ENCODE measurements at places on chromosomes 1 and 21.
A peak's percentile ranks its signal among the peaks of the same experiment; 100 is the strongest.

GRCh38 chr1:216064643-216065042, 358.6 kb downstream of the USH2A start:
- no peak for DNase-seq

- peak; percentile 15 for DNase-seq
These were observed 524.9 kb upstream of the CHRM3 start for GRCh38 chr1:238861342-238862066.

DNA sequence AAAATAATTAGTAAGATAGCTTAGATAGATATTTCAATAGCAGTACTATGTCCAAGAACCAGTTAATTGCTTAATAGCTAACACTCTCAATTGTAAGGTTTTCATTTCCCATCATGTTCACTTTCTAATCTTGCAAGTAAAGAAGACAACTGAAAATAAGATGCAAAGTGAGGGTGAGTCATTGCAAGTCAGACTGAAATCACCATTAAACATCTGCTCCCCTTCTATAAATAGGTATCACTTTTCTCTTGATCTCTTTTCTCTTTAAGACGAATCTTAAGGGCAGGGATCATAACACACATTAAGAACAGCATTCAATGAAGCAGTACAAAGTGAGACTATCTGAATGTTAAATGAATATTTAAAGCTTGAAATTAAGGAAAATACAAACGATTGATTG, 40.4 kb downstream of the UBR4 start:
- DNase-seq, result no peak

DNA sequence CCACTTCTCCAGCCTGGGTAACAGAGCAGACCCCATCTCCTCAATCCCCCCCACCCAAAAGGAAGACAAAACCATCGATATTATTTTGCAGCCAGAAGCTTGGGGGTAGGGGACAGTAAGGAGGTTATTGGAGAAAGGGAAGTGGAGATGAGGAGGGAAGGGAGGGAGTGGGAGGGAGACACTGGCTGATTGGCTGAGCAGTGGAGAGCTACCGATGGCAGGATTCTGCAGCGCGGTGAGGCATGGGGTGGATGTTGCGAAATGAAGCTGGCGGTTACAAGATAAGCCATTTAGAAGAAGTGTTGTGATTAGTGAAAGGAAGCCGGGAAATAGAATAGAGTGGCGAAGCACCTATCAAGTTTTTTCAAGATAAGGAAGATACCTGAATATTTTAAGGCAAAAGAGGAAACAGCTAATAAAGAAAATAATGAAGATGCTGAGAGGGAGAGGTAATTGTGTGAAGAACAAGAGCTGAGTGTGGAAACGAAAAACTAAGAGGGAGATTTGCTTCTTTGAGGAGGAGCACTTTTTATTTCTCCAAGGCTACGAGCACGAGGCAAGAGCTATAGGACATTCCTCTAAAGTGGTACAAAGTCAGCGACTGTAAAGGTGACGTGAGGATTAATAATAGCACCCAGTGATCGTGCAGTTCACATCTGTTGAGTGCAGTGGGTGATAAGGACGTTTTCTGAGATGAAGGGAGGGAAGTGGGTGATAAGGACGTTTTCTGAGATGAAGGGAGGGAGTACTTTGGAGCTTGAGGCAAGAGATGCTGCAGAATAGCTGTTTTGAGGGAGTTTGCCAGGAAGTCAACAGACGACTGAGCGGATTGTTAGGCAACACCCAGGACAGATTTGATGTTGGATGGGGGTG, 103.2 kb upstream of the KIF26B start:
- no peak for DNase-seq

DNA sequence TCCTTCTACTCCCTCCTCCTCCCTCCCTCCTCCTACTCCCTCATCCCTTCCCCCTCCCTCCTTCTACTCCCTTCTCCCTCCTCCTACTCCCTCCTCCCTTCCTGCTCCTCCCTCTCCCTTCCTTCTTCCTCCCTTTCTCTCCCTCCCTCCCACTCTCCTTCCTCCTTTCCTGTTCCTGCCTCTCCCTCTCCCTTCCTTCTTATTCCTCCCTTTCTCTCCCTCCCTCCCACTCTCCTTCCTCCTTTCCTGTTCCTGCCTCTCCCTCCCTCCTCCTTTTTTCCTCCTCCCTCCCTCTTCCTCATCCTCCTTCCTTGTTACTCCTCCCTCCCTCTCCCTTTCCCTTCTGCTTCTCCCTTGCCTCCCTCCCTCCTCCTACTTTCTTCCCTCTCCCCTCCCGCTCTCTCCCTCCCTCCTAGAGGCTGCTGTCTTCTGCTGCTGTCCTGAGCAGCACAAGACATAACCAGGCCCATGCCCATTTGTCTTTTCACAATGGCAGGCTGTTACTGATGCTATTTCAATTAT, 41.1 kb downstream of the WNT9A start:
- DNase-seq, result no peak

DNA sequence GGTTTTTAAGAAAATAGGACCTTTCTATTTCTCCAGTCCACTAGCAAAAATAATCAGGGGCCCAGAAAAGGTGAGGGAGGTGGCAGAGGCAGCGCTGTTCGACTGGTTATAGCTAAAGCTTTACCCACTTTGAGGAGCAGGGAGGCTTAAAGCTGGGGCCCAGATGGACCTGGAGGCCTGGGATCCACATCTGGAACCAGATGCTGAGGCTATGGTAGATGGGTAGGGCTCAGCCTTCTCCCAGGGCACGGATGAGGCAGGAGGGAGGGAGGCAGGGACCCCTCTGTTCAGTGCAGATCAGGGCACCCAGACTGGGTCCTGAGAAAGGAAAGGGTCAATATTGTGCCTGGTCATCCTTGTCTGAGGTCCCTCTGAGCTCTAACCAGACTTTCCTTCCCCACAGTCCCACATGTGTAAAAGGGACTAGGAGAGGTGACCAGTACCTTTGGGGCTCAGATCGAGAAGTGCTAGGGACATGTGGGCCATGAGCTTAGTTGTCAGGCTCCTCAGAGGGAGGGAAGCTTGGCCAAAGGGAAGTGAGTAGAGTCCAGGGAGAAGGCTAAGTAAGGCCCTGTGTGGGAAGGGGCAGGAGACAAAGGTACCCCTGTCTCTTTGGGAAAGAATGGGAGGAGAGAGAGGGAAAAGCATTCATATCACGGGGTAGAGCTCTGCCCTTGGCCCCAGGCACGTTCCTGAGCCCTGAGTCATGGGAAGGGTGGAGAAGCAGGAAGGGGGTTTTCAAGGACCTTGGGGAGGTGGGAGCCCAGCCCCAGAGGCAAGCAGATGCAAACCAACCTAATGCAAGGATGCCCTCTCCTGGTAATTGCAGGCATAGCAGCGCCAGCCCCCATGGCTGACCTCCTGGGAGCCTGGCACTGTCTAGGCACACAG, 15.4 kb downstream of the LMNA start:
- DNase-seq, result peak; percentile 98

GRCh38 chr1:18166929-18167328, 59.3 kb downstream of the IGSF21 start:
- DNase-seq, result no peak

DNA sequence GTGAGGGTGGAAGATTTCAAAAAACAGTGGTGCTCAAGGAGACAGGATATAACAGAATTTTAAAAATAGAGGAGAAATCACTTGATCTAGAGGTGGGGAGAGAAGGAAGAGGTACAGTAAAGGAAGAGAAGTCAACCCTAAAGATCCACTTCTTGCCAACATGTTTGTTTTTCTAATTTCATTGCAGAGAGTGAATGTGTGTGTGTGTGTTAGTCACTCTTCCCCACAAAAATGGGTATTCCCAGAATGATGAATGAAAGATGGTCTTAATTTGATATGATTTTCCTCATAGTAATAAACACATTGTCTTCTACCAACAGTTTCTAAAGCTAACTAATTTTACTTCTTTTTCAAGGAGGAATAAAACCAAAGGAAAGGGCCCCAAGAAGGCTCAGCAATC, 74.2 kb upstream of the NGF start:
- DNase-seq, result no peak

GRCh38 chr1:245716561-245716960, 561.8 kb downstream of the KIF26B start:
- no peak for DNase-seq

- DNase-seq, result no peak
These were observed 388.7 kb downstream of the RPS6KC1 start for GRCh38 chr1:213439703-213440102.

- DNase-seq, result no peak
These were observed 30.3 kb upstream of the MUTYH start for GRCh38 chr1:45370575-45370974.

- DNase-seq, result no peak
These were observed 303.7 kb downstream of the HLX start for GRCh38 chr1:221182791-221183533.

DNA sequence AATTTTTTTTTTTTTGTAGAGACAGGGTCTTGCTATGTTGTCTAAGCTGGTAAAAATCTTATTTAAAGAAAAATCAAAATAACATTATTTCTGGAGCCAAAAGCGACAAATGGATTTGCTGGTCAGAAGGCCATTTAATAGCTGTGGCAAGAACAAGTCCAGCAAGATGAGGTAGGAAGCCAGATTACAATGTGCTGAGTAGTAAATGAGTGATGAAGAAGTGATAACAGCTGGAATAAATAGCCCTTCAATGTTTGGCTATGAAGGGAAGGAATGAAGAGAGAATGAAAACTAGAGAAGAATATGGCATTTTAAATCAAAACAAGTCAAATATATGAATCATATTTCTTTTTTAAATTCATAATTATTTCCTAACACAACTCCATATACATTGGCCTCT, 34.5 kb downstream of the SYDE2 start:
- no peak for DNase-seq

- no peak for DNase-seq
These were observed 443.2 kb downstream of the CAMTA1 start for GRCh38 chr1:7228252-7228961.

- DNase-seq, result no peak
These were observed 79.3 kb downstream of the ST6GALNAC3 start for GRCh38 chr1:76153841-76154205.

- DNase-seq, result no peak
These were observed 3.5 kb downstream of the PTCH2 start for GRCh38 chr1:44839576-44839975.

- no peak for DNase-seq
These were observed 13.7 kb upstream of the SLC44A3 start for GRCh38 chr1:94806441-94806871.

GRCh38 chr1:169933984-169934725, 40.5 kb upstream of the SCYL3 start:
- peak; percentile 26 for DNase-seq

DNA sequence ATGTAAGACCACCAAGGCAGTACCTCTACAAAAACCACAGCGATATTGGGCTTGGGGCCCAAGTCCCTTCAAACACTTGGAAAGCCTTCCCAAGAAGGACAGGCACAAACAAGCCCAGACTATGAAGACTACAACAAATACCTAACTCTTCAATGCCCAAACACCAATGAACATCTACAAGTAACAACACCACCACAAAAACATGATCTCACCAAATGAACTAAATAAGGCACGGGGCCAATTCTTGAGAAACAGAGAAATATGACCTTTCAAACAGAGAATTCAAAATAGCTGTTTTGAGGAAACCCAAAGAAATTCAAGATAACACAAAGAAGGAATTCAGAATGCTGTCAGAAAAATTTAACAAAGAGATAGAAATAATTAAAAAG, 86.8 kb downstream of the COL24A1 start:
- DNase-seq, result no peak

GRCh38 chr1:228088586-228089498, 6.3 kb downstream of the ARF1 start:
- DNase-seq, result no peak

- no peak for DNase-seq
These were observed 24.7 kb upstream of the BECN2 start for GRCh38 chr1:241932845-241933244.

DNA sequence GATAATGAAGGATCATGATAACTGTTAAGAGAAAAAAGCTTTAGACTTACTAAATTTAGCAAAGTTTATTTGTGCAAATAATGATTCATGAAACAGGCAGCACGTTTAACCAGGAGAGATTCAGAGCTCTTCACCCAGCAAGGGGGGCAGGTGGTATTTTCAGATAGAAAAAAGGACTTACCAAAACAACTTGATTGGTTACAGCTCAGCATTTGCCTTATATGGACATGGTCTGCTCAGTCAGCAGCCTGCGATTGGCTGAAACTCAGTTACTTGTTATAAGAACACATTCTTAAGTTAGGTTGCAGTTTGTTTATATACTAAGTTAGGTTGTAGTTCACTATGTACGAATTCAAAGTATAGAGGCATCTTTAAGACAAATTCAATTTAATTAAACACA, 165.6 kb downstream of the DUSP10 start:
- DNase-seq, result no peak

DNA sequence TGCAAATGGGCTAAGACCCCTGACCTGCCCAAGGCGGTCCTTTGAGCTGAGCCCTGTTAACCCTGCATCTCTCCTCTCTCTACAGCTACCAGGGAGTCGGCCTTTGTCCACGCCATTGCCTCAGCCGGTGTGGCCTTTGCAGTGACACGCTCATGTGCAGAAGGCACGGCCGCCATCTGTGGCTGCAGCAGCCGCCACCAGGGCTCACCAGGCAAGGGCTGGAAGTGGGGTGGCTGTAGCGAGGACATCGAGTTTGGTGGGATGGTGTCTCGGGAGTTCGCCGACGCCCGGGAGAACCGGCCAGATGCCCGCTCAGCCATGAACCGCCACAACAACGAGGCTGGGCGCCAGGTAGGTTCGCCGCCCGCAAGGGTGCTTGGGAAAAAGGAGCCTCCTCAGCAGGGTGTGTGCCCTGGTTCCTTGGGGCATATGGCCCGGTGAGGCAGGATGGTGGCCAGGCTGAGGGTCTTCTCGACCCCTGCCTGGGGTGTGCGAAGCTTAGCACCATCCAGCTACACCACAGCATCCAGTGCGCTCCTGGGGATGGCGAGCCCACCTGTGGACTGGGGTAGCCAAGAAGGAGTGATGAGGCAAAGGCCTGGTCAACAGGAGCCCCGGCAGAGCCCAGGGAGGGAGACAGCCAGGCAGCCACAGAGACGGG, 31.8 kb upstream of the ARF1 start:
- no peak for DNase-seq

DNA sequence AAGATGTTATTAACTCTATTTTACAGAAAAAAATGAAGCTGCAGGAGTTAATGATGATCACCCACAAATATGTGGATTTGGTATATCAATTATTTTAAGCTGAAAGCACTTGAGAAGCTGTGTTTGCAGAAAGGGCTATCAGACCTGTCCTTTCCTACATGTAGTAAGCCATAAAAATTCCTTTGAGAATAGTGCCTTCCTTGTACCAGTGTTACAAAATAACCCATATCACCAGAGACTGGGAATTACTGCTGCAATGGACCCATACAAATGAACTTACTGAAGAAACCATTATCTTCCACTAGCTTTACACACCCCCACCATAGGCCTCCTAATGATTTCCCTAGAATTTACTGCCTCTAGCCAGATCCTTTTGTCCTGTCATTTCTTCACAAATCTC, 99.2 kb upstream of the ZRANB2 start:
- DNase-seq, result no peak

Data from NCI-H460 (cell line).